ENCODE measurements at places on chromosomes 16 and 17.
A peak's percentile ranks its signal among the peaks of the same experiment; 100 is the strongest.

- no peak for DNase-seq
Measured at GRCh38 chr16:19883296-19883965, 1.2 kb downstream of the GPRC5B start.

DNA sequence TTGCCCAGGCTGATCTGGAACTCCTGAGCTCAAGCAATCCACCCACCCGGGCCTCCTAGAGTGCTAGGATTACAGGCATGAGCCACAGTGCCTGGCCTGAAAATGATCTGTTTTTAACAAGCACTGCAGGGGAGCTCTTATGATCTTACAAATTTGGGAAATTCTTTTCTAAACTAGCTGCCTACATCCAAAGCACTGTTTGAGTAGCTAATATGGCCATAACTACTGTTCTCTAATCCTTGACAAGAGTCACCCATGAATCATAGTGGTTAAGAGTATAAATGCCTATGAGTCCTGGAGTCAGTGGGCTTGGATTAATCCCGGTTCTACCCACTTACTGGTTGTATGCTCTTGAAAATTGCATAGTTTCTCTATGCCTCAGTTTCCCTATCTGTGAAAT lies 1.4 kb upstream of the CPPED1 start:
- DNase-seq = no peak

GRCh38 chr17:32854832-32855389 lies 22.0 kb downstream of the MYO1D start:
- DNase-seq = no peak

DNA sequence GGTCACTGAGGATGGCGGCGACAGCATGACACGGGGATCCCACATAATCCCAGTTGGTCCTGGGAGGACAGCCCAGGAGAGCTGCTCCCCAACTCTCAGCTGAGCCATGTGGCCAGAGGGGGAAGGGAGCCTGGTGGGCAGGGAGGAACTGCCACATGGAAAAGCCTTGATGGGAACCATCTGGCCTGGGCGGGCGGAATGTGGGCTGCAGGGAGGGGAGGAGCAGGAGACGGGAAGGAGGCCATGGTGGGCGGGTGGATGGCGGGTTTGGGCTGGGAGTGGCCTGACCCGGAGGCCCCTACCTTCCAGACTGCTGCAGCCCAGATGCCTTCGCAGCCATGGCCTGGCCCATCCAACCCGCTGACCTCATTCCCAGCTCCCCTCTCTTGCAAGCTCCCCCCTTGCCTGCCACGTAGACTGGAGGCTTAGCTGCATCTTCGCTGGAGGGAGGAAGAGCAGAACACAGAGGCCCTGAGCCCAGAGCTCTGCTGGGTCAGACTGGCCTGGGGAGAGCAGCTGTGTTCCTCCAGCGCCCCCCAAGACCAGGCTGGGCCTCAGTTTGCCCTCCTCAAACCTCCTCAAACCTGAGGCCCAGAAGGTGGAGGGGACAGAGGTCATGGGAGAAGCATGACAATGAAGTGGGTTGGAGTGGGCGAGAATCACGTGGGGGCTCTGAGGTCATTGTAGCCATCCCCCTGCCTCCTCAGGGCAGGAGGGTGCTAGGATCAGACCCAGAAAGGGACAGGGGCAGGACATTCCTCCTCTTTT lies 8.2 kb upstream of the COL1A1 start:
- no peak for DNase-seq

DNA sequence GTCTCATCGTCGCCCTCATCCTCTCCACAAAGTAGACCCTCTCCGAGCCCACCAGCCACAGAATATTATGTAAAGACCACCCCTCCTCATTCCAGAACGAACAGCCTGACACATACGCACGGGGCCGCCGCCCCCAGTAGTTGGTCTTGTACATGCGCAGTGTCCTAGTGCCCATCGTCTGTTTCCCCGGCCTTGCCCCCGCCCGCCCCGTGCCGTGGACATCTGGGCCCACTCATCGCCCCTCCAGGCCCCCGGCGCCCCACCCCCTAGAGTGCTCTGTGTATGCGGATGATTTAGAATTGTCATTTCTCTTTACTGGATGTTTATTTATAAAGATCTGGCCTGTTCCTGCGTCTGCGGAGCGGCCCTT lies 475 bp upstream of the AMDHD2 start:
- DNase-seq = no peak

GRCh38 chr17:13943909-13944308 lies 125.4 kb upstream of the COX10 start:
- no peak for DNase-seq

DNA sequence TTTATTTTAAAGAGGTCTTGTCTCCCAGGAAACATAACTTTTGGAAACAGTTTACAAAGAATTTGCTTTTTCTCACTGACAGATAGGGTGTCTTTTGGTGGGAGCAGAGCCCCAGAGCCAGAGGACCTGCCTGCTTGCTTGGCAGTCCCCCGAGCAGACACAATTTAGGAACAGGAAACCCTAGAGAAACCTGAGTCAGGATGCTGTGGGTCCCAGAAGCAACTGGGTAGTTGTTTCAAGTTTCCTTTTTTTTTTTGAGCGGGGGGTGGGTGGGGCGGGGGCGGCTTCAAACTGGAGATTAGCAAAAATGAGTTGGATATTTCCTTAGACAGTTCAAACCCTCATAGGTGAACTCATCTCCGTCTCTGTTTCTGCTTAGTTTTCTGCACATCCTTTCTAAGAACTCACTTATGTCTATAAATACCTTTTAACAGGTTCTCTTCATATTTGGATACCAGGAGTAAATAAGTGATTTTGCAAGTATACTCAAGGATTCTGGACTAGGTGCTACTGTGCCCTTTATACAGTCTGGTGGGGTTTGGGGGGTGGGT lies 135.1 kb downstream of the PRKCA start:
- no peak for DNase-seq

DNA sequence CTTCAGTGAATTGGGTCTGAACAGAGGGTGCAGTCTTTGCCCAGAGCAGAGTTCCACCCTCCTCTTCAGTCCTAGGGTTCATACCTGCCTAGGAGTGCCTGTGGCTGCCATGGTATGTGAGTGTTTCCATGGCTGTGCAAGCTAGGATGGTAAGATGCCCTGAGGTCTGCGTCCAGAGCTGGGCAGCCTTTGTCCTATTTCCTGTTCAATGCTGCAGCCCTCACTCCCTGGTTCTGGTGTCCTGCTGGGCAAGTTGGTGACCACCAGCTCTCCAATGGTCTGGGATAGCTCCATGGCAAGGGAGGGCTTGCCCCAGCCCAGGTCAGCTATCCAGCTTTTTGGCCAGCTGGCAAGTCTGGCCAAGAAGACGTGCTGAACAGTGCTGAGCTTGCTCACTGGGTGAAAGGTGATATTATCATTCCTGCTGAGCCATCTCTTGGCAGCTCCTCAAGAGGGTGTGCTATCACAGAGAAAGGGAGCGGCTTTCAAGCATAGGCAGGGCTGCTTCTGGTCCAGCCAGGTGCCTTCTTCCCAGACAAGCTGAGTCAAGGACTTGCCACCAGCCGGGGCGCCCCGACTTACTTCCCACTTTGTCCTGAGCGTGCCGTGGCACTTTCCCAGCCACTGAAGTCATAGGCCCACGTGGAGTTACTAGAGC lies 13.0 kb upstream of the NFATC3 start:
- DNase-seq = no peak

DNA sequence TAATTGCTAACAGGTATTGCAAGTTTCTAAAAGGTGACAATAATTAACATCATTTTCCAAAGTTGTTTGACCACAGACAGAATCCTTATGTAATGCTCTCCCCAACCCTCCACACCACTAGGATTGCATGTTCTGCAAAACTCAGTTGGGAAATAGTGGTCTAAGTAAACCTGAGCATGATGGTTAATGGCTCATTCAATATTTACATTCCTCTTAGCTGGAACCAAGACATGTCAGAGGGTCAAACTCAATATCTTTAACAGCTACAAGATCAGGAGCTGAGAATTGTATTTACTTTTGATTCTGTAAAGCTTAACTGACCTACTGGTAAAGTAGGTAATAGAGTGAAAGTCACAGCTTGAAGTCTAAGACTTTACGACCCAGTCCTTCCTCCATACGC lies 10.2 kb downstream of the MFSD6L start:
- DNase-seq = no peak

DNA sequence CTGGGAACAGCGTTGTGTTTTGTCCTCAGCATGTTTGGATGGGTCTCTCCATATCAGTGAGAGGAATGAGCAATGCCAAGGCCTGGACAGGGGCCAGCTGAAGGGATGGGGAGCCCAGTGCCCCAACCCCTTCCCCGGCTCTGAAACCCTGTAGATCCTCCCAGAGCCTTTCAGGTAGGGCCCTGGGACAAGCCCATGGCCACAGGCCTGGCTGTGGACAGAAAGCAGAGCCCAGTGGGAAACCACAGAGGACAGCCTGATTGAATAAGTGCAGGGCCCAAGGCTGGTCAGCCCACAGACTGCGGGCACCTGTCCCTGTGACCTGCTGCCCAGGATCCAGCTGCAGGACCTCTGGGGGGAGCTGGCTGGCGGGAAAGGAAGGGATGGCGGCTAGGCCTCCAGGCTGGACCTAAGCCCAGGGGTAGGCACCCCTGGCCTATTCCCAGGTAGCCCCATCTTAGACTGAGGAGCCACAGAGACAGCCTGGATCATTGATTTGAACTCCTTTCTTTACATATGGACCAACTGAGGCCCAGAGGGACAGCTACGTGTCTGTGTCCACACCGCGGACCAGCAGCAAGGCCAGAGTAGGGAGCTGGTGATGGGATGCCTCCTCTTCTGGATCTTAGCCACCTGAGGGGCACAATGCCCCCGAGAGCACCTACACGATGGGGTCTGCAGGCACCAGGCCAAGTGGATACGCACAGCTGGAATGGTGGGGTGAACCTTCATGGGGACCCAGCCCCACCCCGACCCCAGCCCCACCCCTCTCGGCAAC lies 1.3 kb downstream of the CCDC102A start:
- no peak for DNase-seq

- no peak for DNase-seq
Measured at GRCh38 chr17:59950049-59950448, 14.5 kb downstream of the RNFT1 start.

GRCh38 chr17:70519300-70519699 lies 350.0 kb downstream of the KCNJ2 start:
- DNase-seq = no peak

DNA sequence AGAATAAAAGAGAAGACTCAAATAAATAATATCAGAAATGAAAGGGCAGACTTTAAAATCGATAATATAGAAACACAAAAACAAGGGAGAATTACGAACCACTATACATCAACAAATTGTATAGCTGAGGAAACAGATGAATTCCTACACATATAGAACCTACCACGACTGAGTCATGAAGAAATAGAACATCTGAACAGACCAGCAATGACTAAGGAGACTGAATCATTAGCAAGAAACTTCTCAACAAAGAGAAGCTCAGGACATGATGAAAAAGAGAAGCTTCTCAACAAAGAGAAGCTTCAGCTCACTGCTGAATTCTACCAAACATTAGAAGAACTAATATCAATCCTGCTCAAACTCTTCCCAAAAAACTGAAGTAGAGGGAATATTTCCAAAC lies 255.9 kb downstream of the CEP112 start:
- DNase-seq = no peak

DNA sequence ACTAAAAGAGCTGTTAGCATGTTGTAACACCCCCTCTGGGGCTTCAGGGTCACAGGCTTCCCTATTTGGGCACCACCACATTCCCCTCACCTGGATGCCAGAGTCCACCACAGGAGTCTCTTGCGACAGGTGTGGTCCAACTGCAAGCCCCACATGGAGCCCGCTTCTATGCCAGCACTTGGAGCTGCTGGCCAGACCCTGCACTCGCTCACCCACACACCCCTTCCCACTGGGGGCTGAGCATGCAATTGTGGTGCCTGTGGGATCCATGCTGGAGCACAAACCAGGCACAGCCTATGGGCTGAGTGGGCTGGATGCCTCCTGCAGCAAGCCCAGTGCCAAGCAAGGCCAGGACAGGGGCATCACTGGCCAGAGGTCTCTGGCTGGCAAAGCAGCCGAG lies 6.0 kb upstream of the BLMH start:
- DNase-seq = no peak

DNA sequence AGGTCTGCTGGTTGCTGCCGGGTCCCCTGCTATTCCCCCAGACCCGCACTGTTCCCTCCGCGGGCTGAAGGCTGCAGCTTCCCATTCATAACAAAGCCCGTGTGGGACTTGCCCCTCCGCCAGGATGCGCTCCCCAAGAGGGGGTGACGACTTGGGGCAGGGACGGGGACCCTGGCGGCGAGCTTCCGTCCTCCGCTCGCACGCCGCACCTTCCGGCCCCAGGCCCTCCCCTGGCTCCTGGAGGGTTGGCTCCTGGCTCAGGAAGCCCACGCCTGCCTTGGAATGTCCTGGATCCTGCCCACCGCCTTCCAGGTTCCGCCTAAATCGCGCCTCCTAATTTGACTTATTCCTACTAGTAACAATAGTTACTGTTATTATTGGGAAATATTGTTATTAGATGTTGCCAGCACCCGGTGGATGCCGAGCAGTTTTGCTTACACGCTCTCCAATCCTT lies 1.1 kb upstream of the TFAP4 start:
- peak; percentile 77 for DNase-seq

All from DMS53 (cell line).